Stimulated activated CD4-positive, alpha-beta T cell treated with anti-CD3 and anti-CD28 coated beads, Interleukin-15, amount 100 ng/mL, for 24 hours (primary cell): ENCODE measurements at places on chromosomes 4 and X.

DNA sequence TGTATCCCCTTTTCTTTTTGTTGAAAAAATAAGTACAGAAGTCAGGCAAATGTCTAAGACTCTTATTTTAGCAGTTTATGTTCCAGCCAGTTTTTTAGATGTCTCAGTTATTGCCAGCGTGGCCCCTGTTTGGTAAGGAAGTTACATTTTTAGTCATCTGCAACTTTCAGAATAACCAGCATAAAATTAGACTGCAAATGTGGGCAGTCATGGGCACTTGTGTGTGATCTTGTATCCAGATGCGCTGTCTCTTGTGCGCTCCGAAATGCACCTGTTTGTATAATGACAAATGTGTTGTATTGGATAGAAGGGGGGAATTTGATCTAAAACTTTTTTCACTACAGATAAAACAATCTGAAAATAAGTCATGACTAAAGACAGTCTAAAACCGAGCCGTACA is 44.3 kb upstream of the CLCN4 start:
- no peak for DNase-seq

GRCh38 chr4:150280081-150280895 is 202.0 kb downstream of the DCLK2 start:
- DNase-seq = no peak

DNA sequence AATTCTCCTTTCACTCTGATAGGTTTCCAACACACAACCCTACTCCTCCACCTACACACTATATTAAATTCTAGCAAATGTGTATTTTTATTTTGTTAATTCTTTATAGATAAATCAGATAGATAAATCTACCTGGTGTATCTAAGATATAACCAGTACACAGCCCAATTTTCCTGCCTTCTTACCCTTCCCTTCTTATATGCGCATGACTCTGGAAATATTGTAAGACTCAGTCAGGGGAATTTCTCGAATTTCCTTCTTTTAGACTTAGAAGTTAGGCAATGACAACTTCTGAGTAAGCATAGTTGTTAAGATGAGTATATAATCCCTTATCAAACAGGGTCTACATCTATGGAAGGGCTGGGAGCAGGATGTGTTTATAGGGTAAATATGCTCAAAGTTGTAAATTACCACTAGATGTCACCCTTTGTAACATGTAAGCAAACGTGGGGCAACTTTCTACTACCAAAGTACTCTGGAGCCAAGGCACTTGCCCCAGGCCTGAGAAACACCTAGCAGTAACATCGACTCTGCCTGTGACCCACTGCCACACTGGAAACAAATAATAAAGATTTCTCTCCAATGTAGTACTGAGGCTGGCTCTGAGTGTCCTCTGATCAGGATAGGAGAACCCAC is 444.7 kb downstream of the IQCM start:
- no peak for DNase-seq

GRCh38 chr4:104489731-104490095 is 5.0 kb downstream of the CXXC4 start:
- no peak for DNase-seq

DNA sequence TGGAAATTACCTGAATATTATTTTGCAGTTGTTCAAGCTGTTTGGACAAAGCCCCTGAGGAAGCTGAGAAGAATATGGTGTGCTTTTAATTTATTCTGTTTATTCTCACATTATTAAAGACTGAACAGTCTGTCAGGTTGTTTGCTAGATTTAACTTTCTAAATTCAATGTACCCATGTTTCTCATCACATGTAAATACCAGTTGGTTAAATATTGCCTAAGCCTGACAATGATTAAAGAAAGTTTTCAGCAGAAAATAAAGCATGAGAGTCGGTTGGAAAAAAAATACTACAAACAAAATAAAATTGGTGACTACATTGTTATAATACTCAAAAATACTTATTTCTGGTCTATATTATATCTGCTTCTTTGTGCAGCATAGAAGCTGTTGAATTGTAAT is 1974.7 kb downstream of the ARAP2 start:
- no peak for DNase-seq

DNA sequence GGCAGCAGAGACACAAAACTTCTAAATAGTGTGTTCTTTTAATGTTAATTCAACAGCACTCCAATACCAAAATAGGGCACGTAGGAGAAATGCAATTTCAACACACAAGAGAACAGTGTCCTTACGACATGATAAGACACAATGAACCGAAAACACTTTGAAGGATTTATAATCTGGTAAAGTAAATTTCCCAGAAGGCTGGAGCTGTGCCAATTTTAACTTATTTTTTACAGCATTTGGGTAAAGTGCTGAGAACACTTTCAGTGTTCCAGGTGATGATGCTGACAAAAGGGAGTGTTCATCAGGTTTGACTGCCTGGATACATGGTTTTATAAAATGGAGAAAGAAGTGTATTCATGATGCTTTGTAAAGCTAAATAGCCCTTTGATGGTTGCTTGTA is 76.5 kb downstream of the MAPK10 start:
- DNase-seq = no peak

GRCh38 chr4:177105536-177105935 is 204.1 kb upstream of the NEIL3 start:
- DNase-seq = no peak

DNA sequence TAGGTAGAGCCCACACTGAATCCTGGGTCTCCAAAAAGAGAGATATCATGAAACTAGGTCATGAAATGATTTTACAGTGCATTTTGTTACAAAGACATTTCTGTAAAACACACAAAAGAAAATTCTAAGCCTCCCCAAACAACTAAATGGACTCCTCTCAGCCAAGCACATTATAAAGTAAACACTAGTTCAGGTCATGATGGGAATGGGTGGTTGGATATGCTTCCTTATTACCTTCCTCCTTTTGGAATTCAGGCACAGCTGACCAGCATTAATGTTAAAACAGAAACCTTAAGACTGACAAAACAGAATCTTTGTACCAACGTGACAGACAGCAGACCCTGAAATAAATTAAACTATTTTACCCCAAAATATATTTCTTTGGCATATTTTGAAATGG is 87.9 kb upstream of the NPY2R start:
- no peak for DNase-seq

DNA sequence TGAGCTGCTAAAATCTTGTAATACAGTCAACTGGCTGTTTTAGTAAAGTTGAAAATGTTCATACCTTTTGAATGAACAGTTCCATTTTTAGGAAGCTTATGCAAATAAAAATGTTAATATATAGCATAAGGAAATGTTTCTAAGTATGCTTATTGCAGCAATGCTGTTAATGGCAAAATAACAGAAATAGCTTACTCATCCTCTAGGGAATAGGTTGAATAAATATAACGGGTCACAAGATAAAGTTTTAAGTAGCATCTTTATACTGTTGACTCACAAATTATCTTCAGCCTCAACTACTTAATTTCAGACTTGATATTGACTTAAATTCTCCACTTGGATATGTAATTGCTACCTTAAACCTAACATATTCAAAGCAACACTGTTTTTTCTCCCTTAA is 27.7 kb downstream of the HERC3 start:
- DNase-seq = no peak

DNA sequence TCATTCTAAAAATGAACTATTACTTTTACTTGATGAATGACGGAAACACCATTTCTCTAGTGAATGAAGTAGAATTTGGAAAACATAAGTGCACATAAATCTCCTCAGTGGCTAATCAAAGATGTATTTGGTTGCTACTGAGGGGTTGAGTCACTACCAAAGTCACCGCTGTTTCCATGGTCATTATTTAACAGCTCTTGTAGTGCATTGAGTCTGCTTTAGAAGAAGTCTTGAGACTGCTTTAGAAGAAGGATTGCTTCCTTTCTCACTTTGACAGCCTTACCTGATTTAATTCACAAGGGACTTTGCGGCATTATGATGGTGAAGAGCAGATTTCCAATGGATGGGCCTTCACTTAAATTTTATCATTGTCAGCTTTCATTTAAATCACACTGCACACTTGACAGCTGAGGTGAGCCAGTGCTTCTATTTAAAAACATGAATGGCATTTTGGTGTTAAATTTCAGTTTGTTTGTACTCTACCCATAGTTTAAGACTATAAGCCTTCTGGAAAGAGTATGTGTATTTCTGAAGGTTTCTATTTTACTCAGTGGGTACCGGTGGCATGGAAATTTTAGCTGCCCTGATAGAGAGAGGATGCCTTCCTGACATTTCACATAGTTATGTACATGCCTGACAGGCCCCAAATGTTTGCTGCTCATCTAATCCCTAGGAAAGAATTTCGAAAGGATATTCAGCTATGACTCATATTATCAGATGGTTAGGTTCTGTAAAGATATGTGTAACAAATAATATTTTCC is 9.5 kb downstream of the ASB5 start:
- DNase-seq = no peak

- no peak for DNase-seq
Observed at GRCh38 chr4:11910812-11911211, 482.1 kb upstream of the HS3ST1 start.

DNA sequence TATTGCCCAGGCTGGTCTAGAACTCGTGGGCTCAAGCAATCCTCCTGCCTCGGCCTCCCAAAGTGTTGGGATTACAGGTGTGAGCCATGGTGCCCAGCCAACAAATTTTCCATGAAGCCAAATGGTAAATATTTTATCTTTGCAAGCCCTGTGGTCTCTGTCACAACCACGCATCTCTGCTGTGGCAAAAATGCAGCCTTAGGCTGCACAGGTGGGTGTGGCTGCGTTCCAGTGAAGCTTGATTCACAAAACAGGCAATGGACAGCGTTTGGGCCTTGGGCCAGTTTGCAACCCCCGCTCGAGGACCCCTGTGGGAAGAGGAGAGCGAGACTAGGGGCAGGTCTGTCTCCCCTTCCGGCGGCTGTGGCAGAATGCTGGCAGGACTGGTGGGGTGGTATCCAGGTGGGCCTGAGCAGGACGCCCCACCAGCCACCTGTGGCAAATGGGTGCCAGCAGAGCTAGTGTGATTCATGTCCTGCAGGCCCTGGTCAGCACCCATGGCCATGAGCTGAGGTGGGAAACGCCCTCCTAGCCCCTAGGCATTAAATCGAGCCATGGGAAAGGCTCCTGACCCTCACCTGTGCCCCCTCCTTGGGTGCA is 19.7 kb downstream of the HTRA3 start:
- no peak for DNase-seq

DNA sequence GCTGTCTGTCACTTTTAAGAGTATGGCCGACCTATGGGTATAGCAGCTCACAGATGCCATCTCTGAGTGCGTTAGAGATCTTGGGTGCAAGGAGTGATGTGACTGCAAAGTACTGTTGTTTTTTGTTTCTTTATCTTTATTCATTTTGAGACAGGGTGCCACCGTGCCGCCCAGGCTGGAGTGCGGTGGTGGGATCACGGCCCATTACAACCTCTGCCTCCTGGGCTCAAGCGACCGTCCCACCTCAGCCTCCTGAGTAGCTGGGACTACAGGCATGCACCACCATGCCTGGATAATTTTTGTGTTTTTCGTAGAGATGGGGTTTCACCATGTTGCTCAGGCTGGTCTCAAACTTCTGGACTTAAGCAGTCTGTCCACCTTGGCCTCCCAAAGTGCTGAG is 71.4 kb downstream of the CCKAR start:
- no peak for DNase-seq

DNA sequence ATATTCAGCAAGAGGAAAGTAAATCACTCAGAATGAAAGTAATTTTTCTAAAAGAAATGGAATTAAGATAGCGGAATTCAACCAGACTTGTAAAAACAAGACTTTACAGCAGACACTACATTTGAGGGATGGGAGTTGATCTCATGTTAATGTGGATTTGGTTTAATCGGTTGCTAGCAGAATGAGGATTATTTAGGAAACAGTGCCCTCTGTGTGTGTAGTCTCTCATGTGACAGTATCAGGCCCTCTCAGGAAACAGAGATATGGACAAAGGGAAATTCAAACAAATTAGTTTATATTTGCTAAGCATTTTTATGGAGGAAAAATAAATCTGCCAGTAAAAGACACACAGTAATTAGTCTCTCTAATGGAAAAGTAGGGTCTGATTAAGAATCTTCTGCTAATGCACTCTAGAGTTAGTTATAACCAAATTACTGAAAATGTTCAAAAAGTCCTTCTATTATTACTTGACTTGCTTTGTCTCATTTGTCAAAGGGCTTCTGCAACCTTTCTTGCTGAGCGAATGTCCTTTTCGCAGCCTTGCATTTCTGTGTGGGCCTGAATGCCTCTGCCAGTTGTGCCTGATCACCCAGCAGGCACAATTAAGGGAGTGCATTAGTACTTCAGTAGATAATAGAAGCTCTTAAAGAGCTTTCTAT is 1282.3 kb upstream of the TENM3 start:
- no peak for DNase-seq

DNA sequence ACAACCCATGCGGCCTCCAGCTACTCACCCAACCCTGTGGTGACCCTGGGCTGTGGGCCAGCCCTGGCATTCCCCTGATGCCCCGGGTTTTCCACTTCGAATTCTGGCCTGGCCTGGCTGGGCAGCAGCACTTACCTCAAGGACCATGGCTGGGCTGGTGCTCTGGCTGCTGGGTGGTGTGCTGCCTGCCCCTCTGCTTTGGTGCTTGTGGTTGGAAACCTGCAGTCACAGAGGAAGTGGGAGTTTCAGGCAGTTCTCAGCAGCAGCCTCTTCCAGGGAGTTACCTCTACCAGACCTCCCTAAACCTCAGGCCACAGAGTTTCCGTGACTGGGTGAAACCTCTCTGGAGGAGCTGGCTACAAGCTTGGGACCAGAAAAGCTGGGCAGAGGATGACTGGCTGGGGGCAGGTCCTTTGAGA is at the start of gene CXCR3:
Gene CXCR3, minus strand, starts transcription at position 209 of the 419 bp plus-strand sequence. Its CDS starts 62 bp downstream, at position 147.
- DNase-seq = peak; percentile 84

DNA sequence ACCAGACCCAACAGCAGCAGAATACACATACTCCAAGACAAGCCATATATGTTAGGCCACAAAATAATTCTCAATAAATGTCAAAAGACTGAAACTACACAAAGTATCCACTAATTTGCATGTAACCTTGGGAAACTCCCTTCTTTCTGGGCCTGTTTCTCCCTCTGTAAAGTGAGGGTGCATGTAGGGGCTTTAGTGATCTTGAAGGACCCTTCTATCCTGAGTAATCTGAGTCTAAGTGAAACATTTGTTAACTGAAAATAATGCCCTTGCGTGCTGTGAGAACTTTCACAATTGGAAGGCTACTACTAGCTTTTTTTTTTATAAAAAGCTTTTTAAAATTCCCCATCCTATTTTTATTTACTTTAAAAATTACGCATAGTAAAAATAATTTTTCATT is 125.2 kb downstream of the NEXMIF start:
- DNase-seq = no peak

DNA sequence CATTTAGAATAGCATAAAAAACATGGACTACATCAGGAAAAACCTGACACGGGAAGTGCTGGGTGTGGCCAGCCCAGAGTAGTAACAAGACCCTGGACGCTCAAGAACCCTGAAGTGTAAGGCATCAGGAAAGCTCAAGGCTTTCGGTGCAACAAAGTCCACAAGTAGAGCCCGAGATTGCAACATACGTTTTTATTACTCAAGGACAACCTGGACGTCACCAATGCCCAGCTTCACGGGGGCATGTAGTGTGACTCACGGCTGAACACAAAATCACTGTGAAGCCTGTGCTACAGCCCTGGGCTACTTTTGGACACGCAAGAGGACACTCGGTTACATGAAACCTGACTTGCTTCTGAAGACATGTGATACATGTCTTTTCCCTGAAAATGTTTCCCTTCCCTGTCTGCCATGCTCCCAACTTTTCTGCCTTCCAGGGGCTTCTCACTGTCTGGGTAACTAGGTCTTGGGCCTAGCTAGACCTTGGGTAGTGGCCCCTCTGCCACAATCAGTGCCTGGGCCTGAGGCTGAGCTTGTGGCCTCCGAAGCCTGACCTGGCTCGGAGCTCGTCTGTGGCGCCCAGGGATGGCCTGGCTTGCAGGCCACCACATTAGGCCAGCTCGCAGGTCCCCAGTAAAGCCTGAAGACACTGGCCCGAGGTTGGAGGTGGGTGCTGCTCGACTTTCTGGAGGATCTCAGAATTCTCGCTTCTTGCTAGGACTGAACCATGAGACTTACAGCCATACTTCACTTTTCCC is 9.2 kb downstream of the IRAK1 start:
- DNase-seq = no peak
